ENCODE measurements at places on chromosomes 3 and 15. TPM values are rescaled to one million over a fixed set of nuclear protein-coding genes. Genes with fewer than 3 reads are reported as not detected.

The SAMMSON gene
- not detected for total RNA-seq

The STRC gene
- 0.09 TPM for total RNA-seq

The PLOD2 gene
- 136 TPM for total RNA-seq

The CORO2B gene
- 3.7 TPM for total RNA-seq

The FHIT gene
- total RNA-seq, result 1.1 TPM

The GOLGA6A gene
- 0.09 TPM for total RNA-seq

The SLC6A20 gene
- not detected for total RNA-seq

The CNTN3 gene
- not detected for total RNA-seq

The ACSBG1 gene
- 0.21 TPM for total RNA-seq

The LAMB2 gene
- 100.0 TPM for total RNA-seq

The GHSR gene
- total RNA-seq, result not detected

The WDR82 gene
- total RNA-seq, result 53.8 TPM

The MAGI1 gene
- 4.5 TPM for total RNA-seq

The SEMA3G gene
- total RNA-seq, result 0.10 TPM

The ITIH1 gene
- total RNA-seq, result not detected

The MCF2L2 gene
- total RNA-seq, result 0.15 TPM

The CELSR3 gene
- total RNA-seq, result 5.4 TPM

The ADAMTSL3 gene
- total RNA-seq, result 0.76 TPM

The PCOLCE2 gene
- 38.2 TPM for total RNA-seq

The HGD gene
- 17.6 TPM for total RNA-seq

The IQGAP1 gene
- total RNA-seq, result 136 TPM

The SSUH2 gene
- total RNA-seq, result 0.57 TPM

The IQCH gene
- 1.6 TPM for total RNA-seq

The COL6A5 gene
- not detected for total RNA-seq

The GPR149 gene
- total RNA-seq, result not detected

The AGBL1 gene
- not detected for total RNA-seq

The SLC6A1 gene
- not detected for total RNA-seq

The FBXO40 gene
- not detected for total RNA-seq

The GOLGA6L22 gene
- not detected for total RNA-seq

The EXD1 gene
- not detected for total RNA-seq

The SLC22A13 gene
- not detected for total RNA-seq

The FAM3D gene
- total RNA-seq, result not detected

The SPSB4 gene
- not detected for total RNA-seq

The C2CD4B gene
- total RNA-seq, result not detected

The SCAPER gene
- 3.0 TPM for total RNA-seq

The REC114 gene
- total RNA-seq, result not detected

The PAK6 gene
- total RNA-seq, result 0.19 TPM

The KBTBD13 gene
- not detected for total RNA-seq

The DUOXA2 gene
- total RNA-seq, result not detected

The A4GNT gene
- total RNA-seq, result not detected
